ENCODE measurements at places on chromosomes 5 and 9. TPM values are rescaled to one million over a fixed set of nuclear protein-coding genes. Genes with fewer than 3 reads are reported as not detected.

Gene SPATA31A3
- total RNA-seq = not detected

Gene TMED9
- 85.9 TPM for total RNA-seq

Gene FGD3
- total RNA-seq = not detected

Gene GGTA1
- 1.9 TPM for total RNA-seq

Gene ISL1
- not detected for total RNA-seq

Gene GKAP1
- 1.5 TPM for total RNA-seq

Gene SHROOM1
- total RNA-seq = 69.2 TPM
